ENCODE measurements at places on chromosomes 2 and 18.

GRCh38 chr2:86760371-86760770 is 30.3 kb downstream of the CD8A start:
- no peak for DNase-seq

- DNase-seq, result peak; percentile 73
Measured at GRCh38 chr2:33000986-33001385, 54.2 kb downstream of the LTBP1 start.

DNA sequence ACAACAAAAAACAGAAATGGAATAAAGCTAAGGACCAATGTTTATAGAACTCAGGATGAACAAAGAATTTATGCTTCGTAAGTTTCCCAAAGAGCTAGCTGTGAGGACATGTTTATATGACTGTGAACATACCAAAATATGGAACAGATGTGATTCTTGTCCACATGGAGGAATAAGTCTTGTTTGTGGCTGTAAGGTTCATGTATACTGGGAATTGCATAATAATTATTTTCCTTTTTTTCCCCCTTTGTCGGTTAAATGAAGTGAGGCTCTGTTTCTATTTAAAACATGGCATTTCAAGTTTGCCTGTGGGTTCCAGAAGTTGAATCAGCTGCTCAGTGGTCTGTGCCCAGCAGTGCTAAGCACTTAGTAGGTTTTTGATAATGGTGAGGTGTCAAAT is 108.1 kb downstream of the FHOD3 start:
- no peak for DNase-seq

DNA sequence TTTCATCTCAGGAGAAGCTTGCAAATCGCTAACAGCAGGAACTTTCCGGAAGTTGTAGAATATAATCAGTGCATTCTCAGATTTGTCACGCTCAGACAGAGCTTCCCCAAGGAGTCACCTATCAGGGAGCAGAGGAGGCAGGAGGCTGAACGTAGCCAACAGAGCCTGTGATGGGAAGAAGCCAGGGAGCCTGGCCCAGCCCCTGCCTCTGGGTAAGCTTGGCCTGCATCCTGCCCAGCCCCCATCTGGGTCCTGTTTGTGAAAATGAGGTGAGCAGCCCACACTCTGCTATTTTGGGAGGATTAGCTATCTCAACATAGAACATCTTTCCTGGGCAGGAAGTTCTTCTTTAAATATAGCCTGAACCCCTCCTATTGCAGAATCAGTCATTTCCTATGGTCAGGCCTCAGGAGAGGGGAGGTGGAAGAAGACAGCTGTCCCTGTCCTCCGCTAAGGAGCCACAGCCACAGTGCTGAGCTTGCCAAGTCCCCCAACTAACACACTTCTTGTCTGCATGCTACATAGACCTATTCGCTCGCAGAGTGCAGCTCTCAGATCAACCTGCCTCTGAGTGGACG is 19.2 kb upstream of the PKDCC start:
- peak; percentile 56 for DNase-seq

DNA sequence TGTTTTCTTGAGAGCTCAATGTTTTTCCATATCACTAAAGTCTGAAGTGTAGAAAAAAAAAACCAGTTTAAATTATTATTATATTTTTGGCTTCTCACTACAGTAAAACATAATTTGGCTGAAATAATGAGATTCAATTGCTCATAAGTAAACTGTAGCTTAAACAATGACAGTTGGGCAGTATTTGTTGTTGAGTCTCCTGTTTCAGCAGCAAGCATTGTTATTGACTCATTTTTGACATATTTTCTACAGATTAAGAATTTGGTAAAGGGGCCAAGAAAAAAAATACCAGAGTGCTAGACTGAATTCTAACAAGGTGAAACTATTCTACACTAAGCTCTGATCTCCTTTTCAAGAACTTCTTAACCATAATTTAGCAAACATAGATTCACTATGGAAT is 2070.4 kb upstream of the CELF4 start:
- DNase-seq, result no peak

DNA sequence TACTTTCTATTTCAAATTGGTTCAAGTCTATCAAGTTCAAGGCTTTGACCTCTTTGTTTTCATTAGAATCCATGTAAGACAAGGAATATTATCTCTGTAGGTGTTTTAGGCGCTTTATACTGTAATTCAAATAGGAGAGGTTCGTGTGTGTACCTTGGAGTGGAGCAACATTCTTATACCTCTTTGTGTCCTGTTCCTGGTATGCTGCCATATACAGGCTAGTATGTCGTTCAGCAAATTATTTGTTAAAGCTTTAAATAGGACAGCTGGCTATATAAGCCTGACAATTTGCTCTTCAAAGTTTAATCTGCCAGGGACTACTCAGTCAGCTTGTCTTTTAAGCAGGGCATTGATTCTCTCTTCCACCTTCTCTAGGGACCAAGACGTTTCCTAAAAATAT is 31.1 kb upstream of the SPAG16 start:
- DNase-seq, result no peak

- no peak for DNase-seq
Measured at GRCh38 chr2:76985387-76986136, 536.6 kb downstream of the LRRTM4 start.

DNA sequence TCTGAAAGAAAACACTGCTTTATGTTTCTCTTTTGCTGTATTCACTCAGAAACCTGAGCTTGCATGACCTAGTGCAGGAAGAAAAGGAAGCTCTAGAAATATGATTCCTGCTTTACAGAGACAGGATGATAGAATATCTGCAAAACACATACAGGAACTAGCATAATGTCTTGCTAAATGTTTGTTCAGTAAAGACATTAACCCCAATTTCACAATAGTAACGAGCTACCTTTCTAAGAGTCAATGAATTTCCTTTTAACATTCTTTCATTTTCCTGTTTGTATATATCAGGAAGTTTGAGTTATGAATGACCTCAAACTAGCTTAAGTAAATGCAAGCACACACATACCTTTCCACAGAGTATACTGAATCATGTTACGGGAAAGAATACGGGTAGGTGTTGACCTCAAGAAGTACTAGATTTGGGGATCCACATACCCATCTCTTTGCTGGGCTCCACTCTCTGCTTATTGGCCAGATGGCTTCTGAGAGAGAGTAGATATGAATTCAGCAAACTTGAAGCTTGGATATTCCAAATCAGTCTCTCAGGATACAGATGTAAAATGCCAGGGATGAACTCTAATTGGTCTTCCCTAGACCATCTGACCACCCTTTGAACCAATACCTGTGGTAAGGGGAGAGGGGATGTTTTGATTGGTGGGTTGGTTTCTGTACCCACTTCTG is 18.2 kb upstream of the ACSL3 start:
- DNase-seq, result no peak

DNA sequence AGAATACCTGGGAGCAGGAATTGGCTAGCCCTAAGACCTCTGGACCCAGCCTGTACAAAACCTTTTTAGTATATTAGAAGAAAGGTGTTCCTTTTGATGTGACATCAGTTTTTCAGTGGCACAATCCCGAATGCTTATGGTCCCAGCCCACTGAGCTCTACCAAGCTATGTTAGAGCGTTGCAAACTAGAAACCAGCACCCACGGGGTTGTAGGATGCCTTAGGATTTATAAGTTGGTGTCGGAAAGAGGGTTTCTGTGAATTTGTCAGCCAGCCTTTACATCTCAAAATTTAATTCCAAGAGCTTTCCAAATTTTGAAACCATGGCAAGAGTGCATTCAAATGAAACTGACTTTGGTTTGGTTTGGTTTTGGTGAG is 499 bp upstream of the LMAN1 start:
- no peak for DNase-seq

DNA sequence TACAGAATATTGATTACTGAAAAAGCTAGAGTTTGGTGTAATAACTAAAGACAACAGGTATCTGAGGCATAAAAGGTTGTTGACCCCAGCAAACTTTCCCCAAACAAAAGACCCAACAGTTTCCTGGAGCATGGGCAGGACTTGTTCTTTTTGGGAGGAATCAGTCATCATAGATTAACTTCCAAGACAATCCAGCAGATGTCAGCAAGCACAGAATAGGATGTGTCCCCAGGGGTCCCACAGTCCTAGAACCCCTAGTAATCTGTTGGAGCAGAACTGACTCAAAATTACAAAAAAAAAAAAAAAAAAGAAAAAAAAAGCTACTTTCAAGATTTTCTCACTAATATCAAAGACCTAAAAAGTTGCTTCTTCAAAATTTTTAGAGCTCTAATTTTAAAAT is 564.7 kb upstream of the SLC39A10 start:
- DNase-seq, result no peak

DNA sequence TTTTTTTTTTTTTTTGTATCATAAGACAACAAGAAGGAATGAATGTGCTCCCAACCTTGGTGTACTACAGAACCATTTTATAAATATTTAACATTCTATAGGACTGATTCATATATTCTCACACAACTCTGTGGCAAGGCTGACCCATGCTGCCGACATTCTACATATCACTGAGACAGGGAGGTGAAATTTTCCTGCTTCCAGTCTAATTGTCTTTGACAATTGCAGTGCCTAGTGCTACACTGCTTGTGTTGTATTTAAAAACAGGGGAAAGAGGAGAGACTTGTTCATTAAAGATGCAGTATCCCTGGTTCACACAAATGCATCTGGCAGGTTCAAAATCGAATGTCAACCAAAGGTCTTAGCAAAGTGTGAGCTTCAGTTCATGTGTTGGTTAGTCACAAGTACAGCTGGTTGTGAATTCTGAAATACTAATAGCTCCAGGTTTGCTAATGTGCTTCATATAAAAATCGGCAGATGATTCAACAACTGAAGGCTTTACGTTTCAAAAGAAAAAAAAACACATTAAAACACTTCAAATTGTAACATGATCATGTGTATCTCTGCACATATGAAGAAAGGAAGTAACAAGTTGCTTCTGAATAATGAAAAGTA is 130.8 kb downstream of the FIGN start:
- peak; percentile 88 for DNase-seq
